Stomach (tissue), 19 donors: ENCODE measurements at places on chromosomes 7 and 10.

DNA sequence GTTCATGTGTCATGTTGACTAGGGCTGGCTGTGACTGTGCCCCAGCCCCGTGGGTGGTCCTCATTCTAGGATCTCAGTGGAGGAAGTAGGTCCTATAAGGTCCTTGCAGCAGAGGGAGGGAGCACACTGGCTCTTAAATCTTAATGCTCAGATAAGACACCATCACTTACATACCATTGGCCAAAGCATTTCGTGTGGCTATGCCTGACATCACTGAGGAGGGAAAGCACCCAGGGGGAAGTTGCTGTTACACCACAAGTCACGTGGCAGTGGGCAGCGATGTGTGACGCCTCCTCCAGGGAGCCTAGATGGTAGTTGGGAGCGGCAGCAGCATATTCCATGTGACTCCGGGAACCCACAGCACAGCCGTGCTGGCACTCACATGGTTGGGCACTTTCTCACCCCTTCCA is 224.7 kb upstream of the SH2B2 start:
- peak; percentile 33 for DNase-seq

GRCh38 chr10:110036640-110037039 is 28.9 kb downstream of the ADD3 start:
- DNase-seq: no peak

GRCh38 chr7:68776326-68776725 is 821.9 kb upstream of the AUTS2 start:
- no peak for DNase-seq

- DNase-seq: peak; percentile 62
These were observed 122.5 kb downstream of the KIAA1217 start for GRCh38 chr10:24331457-24331856.

GRCh38 chr7:30867483-30867882 is 44.2 kb upstream of the AQP1 start:
- DNase-seq: no peak

GRCh38 chr7:88150033-88150432 is 69.8 kb downstream of the SRI start:
- DNase-seq: no peak

- no peak for DNase-seq
These were observed 97.6 kb downstream of the CUX1 start for GRCh38 chr7:101915000-101915399.

- DNase-seq: no peak
These were observed 12.5 kb upstream of the EBLN1 start for GRCh38 chr10:22230158-22230833.

DNA sequence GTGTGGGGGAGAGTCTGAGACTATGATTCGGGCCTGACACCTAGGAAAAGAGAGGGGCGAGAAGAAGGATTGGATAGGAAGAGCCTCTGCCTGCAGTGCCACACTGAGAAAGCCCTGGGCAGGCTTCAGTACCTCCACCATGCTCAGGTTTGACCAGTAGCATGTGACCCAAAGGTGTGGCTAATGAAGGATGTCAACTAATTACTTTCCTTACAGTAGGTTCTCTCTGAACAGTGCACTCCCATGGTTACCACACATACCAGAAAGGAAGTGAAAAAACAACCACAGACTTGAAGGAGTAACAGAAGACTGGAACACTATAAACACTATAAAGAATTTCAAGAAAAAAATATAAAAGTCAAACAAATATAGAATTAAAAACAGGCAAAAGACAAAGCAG is 46.2 kb downstream of the SEM1 start:
- DNase-seq: no peak

- DNase-seq: no peak
These were observed 673.1 kb downstream of the TNS3 start for GRCh38 chr7:46908770-46909169.

DNA sequence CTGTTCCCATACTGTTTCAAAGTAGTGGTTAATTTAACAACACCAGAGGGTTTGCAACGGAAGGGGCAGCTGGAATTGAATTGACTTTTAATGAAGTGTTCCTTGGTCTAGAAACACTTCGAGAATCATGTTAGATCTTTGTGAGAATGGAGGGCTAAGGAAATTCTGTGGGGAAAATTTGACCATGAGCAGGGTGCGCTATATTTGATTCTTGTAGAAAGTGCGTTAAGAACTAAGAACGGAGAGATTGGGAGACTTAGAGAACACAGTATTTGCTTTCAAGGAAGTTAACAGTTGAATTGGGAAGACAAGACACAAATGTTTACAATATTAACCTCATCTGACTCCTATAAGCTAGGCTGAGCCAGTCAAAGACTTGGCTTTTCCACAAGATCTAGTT is 1.2 kb downstream of the ZNF212 start:
- DNase-seq: no peak

GRCh38 chr7:128833946-128834325 is 3.7 kb downstream of the FLNC start:
- DNase-seq: peak; percentile 77

DNA sequence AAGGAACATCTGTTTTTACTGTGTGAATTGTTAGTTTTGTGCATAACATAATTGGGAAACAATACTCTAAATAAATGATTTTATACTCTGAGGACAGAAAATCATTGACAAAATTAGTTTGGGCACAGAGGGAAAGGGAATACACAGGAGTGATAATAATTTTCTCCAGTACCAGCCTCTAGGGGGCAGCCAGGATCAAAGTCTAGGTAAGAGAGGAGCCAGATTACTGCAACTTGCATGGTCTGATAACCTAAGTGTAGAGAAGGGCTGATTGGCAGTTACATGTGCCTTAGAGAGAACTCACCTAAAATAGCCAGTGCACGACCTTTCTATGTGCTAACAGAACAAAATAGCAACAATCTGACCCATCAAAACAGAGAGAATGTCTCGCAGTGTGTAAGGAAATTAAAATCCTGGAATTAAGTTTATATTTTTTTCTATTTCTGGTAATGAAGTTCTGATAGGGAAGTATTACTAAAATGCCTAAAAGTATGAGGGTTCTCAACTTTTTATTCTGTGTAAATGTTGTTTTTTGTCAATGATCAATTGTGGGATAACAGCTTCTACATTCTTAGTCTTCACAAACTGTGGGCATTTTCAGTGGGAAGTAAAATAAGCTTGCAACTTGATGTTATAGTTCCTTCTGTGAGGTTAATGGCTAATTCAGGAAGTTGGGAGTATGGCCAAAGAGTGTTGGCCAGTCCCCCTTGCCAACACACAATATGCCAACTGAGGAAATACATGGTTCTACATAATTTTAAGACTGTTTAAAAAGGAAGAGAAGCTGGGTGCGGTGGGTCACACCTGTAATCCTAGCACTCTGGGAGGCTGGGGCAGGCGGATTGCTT is 66.4 kb downstream of the EXOC6 start:
- DNase-seq: peak; percentile 42

- DNase-seq: no peak
These were observed 113.0 kb downstream of the SGMS1 start for GRCh38 chr10:50510517-50511473.

DNA sequence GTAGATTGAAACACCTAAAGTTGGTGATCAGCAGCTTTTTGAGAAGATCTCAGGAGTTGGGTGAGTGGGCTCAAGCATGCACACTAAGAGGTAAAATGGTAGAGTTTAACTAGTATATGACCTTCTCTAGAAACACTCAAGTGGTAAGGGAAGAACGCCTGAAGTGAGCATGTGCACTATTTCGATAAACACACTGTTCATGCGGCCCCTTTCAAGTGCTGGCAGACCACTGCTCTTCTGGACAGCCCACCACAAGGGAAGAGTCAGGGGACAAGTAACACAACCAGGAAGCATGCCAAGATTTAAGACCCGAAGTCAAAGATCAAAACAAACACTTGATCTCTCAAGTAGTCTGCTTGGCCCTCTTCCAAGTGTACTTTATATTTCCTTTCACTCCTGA is 519.5 kb upstream of the ZWINT start:
- DNase-seq: no peak

GRCh38 chr7:159030490-159031134 is 114.1 kb downstream of the VIPR2 start:
- DNase-seq: peak; percentile 64

GRCh38 chr10:38038107-38038931 is 27.8 kb downstream of the ZNF33A start:
- no peak for DNase-seq

GRCh38 chr10:11234857-11235531 is 217.3 kb downstream of the CELF2 start:
- no peak for DNase-seq

DNA sequence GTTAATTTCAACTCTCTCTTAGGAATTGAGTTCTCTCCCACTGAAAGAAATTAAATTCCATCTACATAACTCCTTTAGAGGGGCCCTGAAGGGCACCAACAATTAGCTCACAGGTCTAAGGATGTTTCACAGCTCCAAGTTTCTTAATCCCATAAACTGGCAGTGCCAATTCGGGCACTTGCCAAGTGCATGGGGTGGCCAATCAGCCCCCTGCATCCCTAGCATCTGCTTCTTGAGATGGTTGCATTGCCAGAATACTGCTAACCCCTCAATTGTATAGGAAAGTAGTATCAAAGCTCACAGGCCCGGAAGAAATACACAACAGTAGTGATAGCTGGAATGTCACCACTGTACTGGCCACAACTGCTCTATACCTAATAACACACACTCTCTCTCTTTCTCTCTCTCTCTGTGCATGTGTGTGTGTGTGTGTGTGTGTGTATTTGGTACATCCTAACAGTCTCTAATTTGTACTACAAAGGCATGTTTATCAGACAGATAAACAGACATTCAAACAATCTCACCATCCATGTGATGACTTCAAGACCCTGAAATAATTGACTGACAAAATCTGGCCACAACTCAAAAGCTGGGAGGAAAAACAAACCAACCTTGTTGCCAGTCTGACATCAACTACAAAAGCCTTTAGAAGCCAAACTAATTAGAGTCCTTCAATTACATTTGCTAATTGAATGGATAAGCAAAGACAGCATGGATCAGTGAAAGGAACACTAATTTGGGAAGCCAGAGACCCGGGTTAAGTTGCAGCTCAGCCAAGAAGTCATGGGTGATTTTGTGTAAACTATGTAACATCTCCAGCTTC is 27.8 kb downstream of the HIBADH start:
- peak; percentile 20 for DNase-seq

DNA sequence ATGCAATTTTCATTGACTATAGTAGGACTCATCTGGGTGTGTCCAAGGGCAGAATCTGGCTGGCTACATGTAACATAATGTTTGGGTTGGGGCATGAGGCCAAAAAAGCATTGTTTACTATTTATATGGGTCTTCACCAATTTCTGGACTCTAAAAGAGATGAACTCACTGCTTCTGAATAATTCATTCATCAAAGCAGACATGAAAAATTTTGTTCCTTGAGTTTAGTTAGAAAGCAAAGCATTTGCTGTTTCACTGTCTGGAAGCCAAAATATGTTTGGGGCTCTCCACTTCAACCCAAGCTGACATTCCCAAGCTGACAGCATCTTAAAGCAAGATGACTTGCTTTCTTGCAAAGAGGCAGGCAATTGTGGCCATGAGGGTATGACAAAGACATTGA is 670.6 kb downstream of the SUGCT start:
- no peak for DNase-seq

DNA sequence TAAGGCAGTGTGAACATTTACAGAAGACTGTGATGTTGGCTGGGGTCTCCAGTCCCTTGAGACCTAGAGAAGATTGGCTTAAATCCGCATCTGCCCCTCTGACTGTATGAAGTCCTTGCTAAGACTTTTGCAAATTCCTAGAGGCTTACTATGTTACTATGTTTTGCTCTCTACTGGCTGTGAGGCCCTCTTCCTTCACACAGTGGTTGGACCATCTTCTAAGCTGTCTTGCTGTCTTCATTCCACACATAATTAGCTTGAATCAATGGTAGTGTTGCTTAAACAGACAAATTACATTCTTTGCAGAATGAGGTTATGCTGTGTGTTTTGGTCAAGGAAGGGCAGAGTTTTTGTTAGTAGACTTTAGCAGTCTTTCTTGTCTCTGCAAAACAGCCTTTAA is 658.0 kb downstream of the TYW1 start:
- DNase-seq: no peak

DNA sequence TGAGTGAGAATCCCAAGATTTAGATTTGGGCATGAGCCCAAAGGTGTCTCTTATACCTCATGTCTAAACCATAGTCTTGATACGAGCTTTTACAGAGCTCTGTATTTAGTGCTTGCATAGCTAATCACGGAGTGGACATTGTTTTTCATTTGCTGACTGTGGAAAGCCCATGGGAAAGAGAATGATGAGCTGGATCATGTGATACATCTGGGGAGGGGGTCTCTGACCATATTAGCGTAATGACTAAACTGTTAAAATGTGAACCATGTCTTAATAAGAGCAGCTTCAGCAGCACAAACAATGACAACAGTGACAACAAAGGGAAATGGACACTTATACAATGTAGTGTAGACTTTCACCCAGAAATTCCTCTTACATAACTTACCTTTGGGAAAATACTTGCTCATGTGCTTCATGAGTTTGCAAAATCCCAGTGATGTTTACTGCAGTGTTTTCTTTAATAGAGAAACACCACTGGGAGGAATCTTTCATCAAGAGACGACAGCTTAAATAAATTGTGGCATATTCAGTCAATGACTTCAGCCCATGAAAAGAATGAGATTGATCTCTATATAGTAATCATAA is 44.0 kb upstream of the ITGB1 start:
- no peak for DNase-seq

DNA sequence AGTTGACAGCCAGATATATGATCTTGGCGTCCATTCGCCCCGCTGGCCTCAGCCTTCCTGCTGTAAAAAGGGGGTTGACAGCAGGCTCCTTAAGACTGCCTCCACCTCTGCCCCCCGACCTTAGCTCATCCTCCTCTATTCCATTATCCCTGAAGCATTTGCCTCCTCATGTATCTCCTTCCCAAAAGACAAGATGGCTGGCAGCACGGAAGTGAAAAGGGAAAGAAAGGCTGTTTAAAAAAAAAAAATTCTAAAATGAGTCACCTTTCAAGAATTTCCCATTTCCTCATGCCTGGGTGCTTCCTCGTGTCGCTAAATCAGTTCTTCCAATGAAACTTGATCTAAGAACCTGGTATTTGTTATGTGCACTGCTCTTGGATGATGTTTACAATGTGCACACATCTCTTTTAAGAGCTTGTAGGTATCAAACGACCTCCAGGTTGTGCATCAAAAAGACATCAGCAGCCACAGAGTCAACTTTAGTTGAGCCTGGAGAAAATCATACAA is 1.7 kb downstream of the SCRN1 start:
- DNase-seq: peak; percentile 68

DNA sequence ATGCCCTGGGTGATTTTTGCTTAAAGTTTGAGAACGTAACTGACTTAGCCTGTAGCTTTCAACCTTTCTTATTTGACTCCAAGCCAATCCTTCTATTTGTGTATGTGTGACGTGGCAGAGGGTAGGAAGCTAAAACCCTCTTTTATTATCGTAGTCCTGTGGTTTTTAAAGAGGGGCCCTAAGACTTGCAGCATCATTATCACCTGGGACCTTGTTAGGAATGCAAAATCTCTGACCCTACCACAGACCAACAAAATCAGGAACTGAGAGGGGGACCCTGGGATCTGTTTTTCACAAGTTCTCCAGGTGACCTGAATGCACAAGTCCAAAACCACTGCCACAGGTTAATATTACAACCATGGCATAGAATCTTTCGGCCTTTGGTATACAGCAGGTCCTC is 80.1 kb downstream of the OSBPL3 start:
- no peak for DNase-seq
